Dorsolateral prefrontal cortex (tissue), 122 donors: ENCODE measurements at places on chromosomes 3 and 15.

- DNase-seq, result no peak
These were observed 54.8 kb upstream of the VGLL4 start for GRCh38 chr3:11698326-11699082.

DNA sequence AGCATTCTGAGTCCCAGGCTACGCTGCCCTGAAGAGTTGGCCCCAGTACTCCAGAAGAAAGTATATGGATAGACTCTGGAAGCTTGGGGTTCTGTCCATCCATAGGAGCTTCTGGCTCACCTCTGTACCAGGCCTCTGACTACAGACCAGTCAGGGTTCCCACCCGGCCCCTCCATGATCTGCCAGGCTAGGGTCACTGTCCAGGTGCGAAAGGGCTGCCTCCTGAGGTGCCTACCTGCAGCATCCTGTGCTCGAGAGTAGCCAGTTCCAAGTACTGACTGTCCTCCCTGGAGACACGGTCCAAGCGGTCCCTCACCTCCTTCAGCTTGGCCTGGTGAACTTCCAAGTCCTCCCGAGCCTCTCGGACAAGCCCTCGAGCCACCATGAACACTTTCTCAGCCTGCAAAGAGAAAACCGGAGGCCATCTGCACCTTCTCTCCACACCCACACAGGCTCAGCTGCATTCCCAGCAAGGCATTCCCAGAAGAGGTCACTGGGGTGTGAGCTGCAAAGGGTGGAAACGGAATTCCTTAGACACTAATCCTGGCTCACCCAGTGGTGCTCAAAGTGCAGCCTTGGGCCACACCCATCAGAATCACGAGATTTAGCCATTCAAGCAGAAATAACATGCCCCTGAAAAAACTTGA, 3.7 kb upstream of the PLXNB1 start:
- DNase-seq, result no peak

DNA sequence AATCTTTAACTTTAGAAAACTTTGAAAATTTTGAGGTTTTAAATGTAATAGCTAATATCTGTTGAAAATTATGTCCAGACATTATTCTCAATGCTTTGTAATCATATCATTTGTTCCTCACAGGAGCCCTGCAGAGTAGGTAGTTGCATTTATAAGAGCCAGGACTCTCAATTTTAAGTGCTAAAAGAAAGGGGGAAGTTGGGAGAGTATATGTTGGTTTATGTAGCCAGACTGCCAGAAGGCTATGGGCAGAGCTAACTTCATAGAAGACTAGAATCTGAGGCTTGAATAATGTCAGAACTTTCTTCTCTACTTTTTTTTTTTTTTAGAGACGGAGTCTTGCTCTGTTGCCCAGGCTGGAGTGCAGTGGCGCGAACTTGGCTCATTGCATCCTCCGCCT, 9.1 kb downstream of the VPS8 start:
- DNase-seq, result no peak

GRCh38 chr3:183817639-183818038, 7.7 kb downstream of the MAP6D1 start:
- peak; percentile 38 for DNase-seq

DNA sequence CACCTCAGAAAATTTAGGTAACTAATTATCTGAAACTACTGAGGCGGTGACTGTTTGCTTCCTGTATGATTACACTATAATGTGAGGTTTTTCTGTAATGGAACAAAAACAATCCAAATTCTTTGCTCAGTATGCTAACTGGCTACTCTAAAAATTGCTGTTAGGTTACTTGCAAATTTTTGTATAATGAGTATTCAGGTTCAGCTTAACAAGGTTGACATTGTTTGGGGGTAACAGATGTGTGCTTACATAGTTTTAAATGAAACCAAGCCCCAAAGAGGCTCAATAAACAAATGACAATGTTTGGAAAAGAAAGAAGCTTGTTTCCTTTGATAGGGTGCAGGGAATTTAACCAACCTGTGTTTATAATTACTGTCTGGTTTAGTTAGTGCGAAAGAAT, 414.5 kb upstream of the MDFIC2 start:
- DNase-seq, result no peak

DNA sequence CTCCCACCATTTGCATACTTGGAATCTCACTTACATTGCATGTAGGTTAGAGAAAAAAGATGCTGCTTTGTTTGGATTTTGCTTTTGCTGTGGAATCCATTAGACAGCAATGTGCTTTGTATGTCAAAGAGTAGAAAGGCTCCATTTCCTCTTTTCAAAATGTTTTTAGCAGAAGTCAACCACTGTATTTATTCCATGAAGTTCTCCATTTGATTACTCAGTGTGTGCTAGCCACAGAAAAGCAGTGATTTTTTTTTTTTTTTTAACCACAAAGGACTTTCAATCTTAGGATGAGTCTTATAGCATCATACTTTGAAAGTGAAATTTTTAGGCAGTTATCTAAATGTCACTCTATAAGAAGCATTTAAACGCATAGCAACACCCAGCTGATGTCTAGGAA, 285.0 kb upstream of the ADAMTS9 start:
- no peak for DNase-seq

- no peak for DNase-seq
These were observed 167.3 kb downstream of the ALCAM start for GRCh38 chr3:105533960-105534359.

GRCh38 chr3:182046166-182046764, 334.5 kb downstream of the SOX2 start:
- DNase-seq, result no peak

- no peak for DNase-seq
These were observed 51.9 kb downstream of the SERPINI1 start for GRCh38 chr3:167787440-167787839.

- no peak for DNase-seq
These were observed 24.0 kb downstream of the LNP1 start for GRCh38 chr3:100425316-100425715.

GRCh38 chr3:123795471-123796251, 88.5 kb downstream of the MYLK start:
- DNase-seq, result no peak

DNA sequence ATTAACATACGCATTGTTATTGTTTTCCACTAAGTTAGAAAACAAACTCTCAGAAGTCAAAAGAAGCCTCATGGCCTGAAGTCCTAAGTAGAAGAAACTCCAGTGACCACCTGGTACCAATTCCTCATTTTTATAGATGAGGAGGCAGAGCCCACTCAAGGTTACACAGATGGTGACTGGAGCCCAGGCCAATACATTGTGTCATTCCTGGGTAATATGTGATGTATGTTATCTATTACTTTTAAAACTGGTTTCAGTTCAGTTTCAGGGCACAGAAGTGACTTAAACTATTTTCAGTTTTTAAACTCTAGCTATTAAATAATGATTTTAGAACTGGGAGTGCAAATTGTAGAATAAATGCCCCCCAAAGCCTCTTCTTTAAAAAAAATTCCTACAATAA, 66.7 kb upstream of the STXBP5L start:
- no peak for DNase-seq

DNA sequence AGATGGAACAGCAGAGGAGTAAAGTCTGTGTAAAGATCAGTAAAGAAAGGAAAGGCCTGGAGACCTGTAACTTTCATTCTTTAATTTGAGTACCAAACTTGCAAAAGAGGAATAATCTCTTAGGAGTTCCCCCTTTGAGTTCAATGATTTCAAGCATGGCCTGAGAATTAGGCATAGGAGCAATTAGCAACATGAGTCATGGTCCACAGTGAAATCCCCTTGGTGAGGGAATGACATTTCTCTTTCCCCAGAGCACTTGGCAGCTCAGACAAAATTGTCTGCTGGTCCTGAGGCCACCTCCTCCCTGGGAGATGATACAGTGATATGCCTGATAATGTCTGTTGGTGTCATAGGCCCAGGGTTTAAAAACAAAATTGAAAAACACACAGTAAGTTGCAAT, 81.4 kb upstream of the CRBN start:
- no peak for DNase-seq

GRCh38 chr3:94961423-94962100, 898.7 kb downstream of the NSUN3 start:
- DNase-seq, result no peak

GRCh38 chr15:49637857-49638256, 17.0 kb downstream of the DTWD1 start:
- no peak for DNase-seq

- peak; percentile 63 for DNase-seq
These were observed 16.5 kb upstream of the LAMP3 start for GRCh38 chr3:183178833-183179549.

DNA sequence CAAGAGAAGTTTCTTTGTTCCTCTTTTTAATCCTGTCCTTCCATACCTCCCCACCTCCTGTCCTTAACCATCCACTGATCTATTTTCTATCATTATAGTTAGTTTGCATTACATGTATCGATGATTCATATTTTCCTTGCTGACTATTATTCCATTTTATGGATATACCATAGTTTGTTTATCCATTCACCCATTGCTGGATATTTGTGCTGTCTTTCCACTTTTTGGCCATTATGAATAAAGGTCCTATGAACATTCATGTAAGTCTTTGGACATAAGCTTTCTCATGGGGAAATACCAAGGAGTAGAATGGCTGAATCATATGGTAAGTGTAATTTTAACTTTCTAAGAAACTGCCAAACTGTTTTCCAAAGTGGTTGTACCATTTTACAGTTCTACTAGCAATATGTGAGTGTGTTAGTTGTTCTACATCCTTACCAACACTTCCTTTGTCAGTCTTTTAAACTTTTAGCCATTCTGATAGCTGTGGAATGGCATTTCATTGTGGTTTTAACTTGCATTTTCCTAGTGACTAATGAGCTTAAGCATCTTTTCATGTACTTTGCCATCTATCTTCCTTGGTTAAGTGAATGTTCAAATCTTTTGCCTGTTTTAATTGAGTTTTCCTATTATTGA, 11.7 kb downstream of the ATP6V1A start:
- DNase-seq, result no peak

DNA sequence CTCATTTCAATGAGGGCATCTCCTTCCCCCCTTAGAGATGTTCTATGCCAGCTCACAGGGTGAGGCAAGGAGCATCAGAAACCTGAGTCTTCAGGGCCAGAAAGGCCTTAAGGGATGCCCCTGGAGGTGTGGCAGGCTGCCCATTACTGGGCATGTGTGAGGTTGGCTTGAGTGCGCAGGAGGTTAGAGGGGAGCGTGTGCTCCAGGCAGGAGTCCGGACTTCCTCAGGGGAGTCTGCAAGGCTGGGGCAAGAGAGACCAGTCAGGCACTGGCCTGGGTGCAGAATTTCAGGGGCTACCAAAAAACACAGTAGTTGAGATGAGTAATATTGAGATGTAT, 1.9 kb downstream of the LOXL1 start:
- DNase-seq, result no peak

DNA sequence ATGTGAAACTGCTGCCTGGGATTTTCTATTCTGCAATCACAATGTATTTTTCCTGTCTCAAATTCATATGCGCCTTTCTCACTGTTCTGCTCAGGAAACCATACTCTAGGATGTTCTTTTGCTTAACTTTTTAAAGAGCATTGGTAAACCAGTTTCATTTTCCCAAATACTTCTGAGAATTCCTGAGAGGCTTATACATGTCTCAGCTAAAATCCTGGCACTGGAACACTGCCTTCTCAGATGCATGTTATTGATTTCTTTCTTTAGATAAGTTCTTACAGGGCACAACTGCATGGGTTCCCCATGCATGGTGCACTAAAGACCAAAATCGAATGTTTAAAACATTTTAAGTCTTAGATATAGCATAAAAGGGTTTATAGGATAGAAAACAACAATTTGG, 178.3 kb upstream of the PLSCR5 start:
- DNase-seq, result no peak

- DNase-seq, result no peak
These were observed 42.9 kb downstream of the RFTN1 start for GRCh38 chr3:16470590-16470989.

GRCh38 chr3:171676601-171677175, 133.6 kb downstream of the PLD1 start:
- DNase-seq, result no peak

DNA sequence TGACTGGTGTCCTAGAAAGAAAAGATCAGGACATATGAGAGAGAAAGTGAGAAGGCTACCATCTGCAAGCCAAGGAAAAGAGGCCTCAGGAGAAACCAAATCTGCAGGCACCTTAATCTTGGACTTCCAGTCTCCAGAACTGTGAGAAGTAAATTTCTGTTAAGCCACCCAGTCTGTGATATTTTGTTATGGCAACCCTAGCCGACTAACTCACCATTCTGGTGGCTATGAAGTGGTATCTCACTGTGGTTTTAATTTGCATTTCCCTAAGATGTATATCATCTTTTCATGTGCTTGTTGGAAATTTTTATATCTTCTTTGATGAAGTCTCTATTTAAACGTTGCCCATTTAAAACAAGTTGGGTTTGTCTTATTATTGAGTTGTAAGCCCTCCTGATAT, 40.6 kb downstream of the ILDR1 start:
- no peak for DNase-seq

- DNase-seq, result no peak
These were observed 7.4 kb upstream of the FGF7 start for GRCh38 chr15:49415638-49416037.

- DNase-seq, result no peak
These were observed 25.8 kb upstream of the PIAS1 start for GRCh38 chr15:68028137-68028887.

- no peak for DNase-seq
These were observed 229.2 kb upstream of the ST8SIA2 start for GRCh38 chr15:92164327-92165000.
